Right ventricle myocardium inferior (tissue), 1 donor: ENCODE measurements at places on chromosomes 2 and 18. TPM values are rescaled to one million over a fixed set of nuclear protein-coding genes. Genes with fewer than 3 reads are reported as not detected.

DNA sequence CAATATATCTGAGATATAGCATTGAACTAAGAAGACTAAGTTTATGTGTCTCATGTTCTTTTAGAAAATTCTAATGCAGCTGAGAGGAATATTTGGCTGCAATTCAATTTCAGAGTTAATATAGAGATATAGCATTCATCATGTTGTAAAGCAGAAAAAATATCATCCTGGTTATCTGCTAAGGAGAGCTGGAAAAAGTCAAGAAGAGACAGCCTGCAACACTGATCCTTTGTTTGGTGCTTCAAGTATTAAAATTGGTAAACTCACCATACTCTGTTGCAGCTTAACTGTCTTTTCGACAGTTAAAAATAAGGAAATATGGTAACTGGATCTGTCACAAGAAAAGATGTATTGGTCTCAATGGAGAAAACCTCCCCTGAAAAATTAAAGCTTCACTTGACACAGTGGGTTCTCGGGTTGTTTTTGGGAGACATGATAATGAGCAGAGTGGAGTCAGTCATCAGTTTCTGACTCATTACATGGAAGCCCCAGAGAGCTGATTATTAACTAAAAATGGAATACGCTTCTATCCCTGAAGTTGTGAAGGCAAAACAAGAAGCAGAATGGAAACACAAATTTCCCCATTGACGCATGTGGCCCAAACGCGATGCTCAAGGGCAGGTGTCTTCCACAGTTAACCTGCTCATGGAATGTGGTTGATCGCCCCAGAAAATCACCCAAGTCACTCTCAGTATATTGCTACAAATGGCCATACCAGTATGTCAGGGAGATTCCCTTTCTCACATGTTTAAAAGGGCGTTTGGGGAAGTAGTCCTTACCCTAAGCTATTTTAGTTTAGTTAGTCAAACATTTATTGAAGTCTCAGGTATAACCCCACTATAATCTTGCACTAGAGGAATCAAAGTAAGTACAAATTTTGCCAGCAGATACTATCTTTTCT, 8.2 kb downstream of the BCL2 start:
- DNase-seq, result no peak

GRCh38 chr18:52130624-52131301, 209.2 kb upstream of the DCC start:
- no peak for DNase-seq

DNA sequence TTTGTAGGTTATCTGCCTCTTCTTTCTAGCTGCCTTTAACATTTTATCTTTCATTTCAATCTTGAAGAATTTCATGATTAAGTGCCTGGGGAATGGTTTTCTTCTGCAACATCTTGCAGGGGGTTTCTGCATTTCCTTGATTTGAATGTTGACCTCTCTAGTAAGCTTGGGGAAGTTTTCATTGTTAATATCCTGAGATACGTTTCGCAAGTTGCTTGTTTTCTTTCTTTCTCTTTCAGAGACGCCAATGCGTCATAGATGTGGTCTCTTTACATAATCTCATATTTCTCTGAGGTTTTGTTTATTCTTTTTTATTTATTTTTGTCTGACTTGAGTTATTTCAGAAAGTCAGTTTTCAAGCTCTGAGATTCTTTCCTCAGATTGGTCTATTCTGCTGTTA, 225.7 kb downstream of the XIRP2 start:
- DNase-seq, result no peak

DNA sequence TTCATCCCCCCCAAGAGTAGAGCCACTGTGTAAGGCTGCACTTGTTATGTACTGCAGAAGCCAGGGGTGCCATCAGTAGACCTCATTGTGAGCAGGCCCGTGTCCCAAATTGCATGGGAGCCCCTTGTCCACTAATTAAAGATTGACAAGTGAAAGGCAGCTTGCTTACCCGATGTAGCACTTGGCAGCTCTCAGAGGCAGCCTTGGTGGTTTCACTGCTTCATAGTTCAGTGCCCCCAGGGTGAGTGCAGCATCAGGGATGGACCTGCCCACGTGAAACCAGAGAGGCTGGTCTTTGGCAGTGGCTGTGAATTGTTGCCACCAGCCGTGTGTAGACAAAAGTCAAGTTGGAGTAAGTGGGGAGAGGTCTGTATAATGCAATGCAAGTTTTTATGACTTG, 13.3 kb downstream of the TUBB6 start:
- DNase-seq, result no peak

DNA sequence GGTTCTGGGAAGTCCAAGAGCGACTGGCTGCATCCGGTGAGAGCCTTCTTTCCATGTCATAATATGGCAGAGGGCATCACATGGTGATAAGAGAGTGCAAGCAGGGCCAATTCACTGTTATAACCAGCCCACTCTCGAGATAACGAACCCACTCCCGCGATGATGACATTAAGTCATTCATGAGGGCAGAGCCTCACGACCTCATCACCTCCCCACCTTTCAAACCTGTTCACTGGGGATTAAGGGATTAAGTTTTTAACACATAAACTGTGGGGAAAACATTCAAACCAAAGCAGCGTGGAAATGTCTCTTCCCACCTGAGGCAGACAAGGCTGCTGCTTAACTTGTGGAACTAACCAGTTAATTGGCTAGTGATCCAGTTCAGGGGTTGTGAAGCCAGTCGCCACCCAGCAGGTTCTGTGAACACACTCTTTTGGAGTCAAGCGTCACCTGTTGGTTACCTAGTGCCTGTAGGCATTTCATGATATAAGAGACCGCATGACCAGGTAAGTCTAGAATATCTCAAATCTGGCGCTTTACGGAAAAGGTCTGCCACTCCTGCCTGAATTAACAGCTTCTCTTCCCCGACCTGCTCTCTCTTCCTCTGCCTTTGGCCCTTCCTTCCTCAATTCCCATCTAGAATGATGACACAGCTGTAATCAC, 54.3 kb downstream of the EDAR start:
- no peak for DNase-seq

DNA sequence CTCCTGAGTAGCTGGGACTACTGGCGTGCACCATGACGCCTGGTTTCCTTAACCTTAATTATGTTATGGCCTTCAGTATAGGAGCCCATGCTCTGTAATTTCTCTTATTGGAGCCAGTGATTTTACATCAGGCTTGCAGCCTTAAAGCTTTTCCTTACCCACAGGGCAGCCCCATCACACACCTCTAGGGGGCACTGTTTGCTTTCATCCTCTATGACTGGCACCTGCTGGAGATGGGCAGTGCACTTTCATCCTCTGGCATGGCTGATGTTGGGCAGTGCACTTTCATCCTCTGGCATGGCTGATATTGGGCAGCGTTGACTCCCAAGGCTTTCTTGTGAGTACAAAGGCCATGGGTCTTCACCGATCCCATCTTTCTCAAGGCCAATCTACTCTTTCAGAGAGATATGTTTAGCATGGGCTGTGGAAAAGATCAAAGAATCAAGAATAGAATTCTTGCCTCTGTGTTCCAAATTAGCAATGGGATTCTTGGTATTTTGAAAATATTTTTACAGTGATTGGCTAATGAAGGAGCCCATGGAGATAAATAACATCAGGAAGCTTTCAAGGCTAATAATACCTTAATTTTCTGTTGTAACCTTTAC, 80.7 kb upstream of the MEX3C start:
- no peak for DNase-seq

- no peak for DNase-seq
These were observed 156.2 kb downstream of the SH3RF3 start for GRCh38 chr2:109285244-109285651.

The PAX3 gene
- not detected for total RNA-seq

DNA sequence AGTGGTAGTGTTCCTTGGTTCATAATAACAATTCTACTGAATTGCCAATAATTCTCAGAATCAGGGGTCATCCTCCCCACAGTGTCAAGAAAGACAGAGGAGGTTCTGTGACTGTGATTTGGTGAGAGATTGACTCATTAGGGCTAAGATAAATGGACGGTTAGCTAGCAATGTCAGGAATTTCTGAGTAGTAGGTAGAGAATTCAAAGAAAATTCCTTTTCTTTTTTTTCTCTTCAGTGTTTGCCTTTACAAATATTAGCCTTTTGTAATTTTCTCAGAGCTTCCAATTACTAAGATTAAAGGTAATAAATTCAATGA, 16.8 kb upstream of the CRIM1 start:
- no peak for DNase-seq

DNA sequence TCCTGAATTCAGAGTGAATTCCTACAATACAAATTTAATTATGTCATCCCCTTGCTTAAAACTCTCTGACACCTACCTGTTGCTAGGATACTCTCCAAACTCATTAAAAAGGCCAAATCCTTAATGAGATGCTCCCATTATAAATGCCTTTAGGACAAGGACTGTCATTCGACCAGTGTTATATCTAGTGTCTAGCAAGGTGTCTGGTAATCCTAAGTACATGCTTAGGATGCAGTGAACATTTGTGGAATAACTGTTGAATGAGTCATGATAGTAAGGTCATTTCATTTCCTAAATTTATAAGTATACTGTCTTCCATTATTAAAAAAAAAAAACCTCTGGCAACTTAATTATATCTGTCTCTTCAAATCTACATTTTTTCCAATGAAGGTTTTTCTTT, 588.9 kb upstream of the NRXN1 start:
- DNase-seq, result no peak

GRCh38 chr18:10916387-10916786, 233.0 kb downstream of the PIEZO2 start:
- DNase-seq, result no peak

- no peak for DNase-seq
These were observed 118.9 kb upstream of the FOSL2 start for GRCh38 chr2:28273751-28274150.

GRCh38 chr2:173666171-173666888, 298.8 kb downstream of the SP3 start:
- DNase-seq, result no peak

The DPP4 gene
- total RNA-seq, result 5.4 TPM

DNA sequence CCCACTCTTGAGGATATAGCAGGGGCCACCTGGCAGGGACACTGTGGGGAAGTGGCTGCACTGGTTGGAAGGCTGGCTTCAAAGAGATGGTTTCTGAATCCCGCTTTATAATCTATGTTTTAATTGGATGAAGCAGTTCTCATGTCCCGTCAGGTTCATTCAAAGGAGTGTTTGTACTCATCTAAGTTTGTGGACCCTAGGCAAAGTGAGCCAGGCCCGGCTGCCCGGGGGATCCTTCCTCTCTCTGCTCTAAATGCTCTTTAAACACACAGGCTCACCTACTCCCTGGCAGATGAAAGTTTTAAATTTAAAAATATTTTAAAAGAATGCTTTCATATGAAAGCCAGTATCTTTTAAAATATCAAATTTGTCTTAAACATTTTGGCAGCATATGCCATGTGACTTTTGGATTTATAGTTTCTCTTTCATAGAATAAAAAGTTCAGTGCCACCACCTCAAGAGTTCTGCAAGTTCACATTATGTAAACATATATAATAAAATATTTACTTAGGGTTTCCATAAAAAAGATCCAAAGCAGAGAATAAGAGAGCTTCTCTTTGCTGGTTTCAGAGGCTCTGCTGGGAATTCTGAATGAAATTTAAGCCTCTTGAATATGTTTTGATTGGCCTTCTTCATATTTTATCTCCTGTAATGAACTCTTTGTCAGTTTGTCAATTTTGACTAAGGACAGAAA, 143.5 kb upstream of the ALPP start:
- DNase-seq, result no peak

DNA sequence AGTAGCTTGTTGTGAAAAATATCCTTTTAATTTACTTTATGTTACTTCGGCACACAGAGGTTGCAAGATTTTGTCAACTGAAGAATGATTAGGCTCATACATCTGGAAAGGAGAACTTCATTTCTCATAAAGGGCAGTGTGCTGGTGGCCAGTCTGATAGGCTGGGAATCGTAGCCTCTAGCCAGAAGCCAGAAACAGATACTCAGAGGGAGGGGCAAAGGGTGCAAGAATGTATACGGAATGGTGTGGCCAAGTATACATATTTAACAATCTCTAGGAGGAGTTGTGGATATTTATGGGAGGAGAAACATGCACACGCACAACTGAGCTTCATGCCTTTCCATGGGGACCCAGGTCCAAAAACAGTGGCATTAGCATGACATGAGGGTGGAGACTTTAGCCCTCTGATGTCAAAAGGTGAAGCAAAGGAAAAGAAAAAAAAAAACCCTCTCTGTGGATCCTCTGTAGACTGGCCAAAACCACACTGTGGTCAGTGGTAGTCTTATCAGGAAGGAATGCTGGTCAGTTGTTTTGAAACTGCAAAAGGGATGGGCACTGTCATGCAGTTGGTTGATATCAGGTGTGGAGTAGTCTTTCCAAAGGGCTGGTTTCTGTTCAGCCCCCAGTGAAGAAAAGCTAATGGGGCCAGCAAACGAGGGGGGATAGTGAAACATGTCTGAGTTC, 34.9 kb upstream of the APCDD1 start:
- DNase-seq, result no peak

DNA sequence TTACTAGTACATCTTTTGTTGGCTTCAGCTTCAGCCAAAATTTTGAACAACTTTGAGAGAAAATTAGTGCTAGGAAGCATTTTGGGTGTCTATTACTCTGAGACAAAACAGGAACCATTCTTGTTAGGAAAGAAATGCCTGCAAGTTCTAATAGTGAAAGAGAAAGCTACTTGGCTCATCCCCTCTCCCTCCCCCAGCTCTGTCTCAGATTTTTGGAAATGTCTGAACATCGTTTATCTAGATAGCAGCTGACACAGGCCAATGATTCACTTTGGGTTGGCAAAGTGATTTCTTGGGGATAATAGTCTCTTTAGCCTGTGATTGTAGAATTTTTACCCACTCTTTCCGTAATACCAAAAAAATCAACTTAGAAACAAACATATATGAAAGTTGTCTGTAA, 42.3 kb upstream of the PTPRM start:
- DNase-seq, result no peak

- DNase-seq, result no peak
These were observed 207.3 kb downstream of the SS18 start for GRCh38 chr18:25883091-25883490.

The PRKAG3 gene
- not detected for total RNA-seq

- DNase-seq, result no peak
These were observed 134.6 kb downstream of the BABAM2 start for GRCh38 chr2:28025123-28025522.

GRCh38 chr2:107931412-107931811, 54.9 kb upstream of the SLC5A7 start:
- no peak for DNase-seq

DNA sequence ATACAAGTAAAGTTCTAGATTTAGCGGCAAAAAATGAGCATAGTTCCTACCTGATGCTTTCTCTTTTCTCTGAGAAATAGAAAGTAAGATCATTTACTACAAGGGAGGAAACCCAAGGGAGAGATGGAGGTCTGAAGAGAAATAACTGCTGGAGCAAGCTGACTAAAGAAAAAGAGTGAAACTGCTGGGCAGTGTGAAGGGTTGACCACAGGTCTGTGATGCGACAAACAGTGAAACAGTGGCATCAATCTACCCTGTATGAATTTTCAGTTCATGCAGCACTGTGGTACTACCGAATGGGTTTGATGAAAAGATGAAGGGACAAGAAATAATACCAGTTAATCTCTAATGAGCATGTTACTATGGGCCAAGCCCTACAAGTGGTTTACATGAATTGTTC, 52.2 kb downstream of the CUL3 start:
- DNase-seq, result no peak

- DNase-seq, result no peak
These were observed 84.8 kb upstream of the XIRP2 start for GRCh38 chr2:166803373-166804000.

The MAP3K19 gene
- total RNA-seq, result not detected

The KIF1A gene
- total RNA-seq, result 1.5 TPM
